HS-5 (cell line): ENCODE measurements at places on chromosomes 5 and 9.
A peak's percentile ranks its signal among the peaks of the same experiment; 100 is the strongest.

DNA sequence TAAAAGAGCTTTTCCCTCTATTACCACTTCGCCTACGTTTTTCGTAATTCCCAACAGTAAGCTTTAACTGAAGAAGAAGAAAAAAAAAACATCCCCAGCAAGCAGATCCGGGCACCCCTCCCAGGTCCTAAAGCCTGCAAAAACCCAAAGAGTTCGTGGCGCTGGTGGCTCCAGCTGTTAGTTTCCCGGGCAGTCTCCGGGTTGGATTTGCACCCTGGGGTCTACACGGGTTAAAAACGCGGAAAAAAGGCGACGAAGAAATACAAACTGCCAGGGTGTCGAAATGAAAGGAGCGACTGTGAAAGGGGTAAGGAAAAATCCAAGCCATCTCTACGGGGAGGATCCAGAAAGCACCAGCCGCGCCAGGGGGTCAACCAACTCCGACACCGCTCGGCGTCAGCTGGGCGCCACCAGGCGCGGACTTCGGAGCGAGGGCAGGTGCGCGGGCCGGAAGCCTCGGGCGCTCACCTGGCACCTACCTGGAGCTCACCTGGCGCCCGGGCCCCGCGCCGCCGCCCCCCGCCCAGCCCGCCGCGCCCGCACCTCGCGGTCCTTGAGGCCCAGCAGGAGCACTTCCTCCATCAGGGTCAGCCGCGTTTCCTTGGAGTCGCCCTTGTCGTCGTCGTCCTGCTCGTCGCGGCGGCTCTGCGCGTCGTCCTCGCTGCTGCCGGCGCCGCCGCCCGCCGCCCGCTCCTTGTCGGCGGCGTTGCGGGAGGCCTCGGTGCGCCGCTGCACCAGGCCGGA, 680 bp downstream of the GOLPH3 start:
- DNase-seq, result no peak

- DNase-seq, result no peak
These were observed 95.0 kb upstream of the PRR16 start for GRCh38 chr5:120368923-120369715.

DNA sequence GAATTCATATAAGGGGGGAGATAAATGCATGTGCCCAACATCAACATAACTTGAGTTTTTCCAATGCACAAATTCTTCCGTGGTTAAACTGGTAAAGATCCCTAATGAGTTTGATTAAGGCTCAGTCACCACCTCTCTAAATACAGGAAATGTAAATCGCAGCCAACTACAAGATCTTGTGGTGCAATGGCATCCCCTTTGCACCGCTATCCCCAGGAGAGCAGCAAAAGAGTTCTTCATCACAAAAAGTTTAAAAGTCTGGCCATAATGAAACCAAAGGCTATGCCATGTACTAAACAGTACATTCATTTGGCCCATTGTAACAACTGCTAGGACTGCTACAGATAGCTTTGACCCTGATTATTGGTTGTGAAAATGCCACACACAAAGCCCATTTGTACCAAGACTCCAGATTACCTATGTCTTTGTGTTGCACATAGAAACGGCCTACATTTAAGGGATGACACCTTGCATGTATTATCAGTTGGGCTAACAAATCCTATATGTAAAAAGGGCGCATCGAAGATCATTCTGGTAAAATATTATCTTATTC, 44.5 kb downstream of the ZNF608 start:
- DNase-seq, result no peak

- no peak for DNase-seq
These were observed 33.8 kb downstream of the TGFBI start for GRCh38 chr5:136062366-136063274.

DNA sequence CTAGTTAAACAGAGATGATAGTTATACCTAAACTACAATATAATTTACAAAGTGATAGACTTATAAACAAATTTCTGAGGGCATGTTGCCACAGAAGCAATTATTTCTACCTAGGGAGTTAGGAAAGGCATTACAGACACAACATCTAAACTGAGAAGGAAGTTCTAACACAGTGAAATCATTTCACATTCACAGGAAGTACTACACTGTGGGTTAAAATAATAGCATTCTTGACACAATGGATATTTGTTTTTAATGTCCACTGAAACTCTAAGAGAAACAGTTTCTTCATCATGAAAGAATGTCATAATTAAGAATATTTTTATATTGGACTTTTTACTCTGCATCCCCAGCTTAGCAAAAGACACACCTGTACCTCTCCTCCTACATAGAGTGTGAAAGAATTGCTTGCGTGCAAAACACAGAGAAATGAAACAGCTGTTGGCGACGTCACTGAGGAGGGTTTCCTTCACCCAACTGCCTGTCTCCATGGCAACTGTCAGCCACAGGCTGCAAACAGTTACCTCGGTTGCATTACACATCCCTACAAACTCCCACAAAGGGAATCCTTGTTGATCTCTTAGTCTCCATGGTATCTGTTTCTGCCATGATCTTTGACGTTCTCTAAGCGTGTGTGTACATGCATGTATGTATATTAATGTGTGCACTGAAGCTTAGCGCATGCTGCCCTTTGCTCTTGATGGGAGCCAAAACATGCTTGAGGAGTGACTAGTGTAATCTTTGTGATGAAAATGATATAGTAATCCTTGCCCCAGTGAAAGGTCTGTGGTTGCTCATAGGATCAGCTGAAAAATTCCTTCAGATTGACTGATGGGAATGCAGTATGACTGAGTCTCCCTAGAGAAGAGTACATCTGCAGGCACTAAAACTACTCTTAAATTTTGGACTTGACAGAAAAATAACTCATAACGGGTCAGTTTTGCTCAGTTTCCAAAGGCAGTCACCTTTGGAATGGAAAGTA, 168.5 kb downstream of the ACTL7B start:
- DNase-seq, result peak; percentile 48

- no peak for DNase-seq
These were observed 154.1 kb downstream of the OSTF1 start for GRCh38 chr9:75242426-75242825.

DNA sequence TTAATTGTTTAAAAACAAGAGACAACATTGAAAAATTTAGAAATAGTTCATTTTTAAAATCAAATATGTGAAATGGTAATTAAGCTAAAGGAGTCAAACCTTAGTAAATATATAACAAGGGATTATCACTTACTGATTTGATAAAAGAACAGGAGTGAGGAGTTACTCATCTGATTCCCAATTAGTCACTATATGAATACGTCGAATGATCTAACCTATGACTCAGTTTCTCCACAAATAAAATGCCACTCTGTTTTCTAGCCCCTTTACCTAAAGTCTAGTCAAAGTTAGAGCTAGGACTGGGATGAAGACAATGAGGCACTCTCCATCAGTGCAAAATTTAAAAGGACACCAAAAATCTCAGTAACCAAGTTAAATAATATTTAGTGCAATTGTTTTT, 70.4 kb upstream of the RASEF start:
- DNase-seq, result no peak

- no peak for DNase-seq
These were observed 389.5 kb downstream of the KIF4B start for GRCh38 chr5:155402927-155403640.

DNA sequence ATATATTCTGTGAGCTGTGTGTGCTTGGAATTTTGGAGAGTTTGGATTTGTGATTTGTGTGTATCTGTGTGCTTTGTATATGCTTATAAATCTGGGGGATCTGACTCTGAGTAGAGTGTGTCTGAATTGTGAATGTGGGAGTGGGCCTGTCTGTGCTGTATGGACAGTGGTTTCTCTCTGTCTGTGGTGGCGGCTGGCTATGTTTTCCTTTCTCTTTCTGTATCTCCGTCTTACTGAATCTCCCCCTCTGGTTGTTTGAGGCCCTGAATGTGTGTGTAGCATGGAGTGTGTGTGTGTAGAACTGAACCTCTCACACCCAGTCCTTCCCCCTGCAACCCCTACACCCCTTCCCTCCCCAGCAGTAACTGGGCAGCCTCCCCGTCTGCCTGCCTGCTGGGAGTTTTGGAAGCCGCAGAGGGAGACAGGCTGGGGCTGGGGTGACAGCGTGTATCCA, 4.7 kb downstream of the CXXC5 start:
- no peak for DNase-seq

DNA sequence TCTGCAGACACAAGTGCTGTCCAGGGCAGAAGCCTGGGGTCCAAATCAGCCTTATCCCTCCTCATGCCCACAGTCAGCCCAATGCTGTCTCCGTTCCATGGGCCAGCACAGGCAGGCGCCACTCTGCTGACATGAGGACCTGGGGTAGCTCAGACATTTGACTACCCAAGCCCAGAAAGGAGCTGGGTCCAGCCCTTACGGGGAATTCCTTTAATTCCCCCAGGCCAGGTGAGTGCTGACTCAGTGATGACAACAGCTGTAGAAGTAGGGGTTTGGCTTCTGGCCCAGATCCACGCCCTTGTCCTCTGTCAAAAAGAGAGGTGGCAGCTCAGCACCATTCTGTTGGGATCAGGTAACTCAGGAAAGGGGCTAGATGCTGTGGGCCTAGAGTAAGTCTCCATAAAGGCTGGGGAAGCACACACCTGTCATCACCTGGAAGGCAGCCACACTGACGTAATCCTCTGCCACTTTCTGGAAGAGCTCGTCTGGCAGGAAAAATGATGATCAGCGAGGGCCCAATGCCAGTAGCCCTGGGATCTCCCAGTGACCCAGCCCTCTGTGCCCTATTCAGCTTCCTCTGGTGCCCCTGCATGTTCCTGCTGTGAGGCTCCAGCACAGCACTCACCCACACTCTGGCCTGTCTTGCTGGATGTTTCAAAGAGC, 1.9 kb downstream of the RAB24 start:
- DNase-seq, result no peak

DNA sequence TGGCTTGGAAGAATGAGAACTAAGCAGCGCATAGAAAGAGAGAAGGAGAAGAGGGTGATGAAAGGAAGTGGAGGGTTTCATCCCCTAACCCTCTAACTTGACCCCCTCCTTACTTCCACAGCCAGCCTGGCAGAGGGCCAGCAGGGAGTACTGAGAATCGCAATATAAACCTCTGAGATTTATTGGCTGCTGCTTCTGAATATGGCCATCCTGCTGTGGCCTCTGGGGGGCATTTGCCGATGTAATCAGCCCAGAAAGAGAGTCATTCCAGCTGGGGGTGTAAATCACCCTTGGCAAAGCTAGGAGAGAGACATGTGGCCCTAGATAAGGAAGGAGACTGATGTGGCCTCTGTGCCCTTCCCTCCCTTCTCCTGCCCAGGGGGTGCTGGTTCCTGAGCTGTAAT, 960 bp upstream of the GFRA3 start:
- no peak for DNase-seq

GRCh38 chr9:105441616-105442160, 6.1 kb upstream of the FSD1L start:
- no peak for DNase-seq

DNA sequence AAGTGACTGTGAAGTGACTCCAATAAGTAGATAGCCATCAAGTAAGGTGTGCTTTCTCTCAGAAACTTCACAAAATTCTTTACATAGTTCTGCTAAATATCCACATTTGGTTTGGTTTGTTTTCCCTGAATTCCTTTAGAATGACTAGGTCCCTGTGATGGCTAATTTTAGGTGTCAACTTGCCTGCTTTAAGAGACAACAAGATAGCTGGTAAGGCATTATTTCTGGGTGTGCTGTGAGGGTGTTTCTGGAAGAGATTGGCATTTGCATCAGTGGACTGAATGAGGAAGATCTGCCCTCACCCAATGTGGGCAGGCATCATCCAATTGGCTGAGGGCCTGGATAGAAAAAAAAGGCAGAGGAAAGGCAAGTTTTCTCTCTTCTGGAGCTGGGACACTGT, 8.3 kb upstream of the PTBP3 start:
- DNase-seq, result peak; percentile 66

GRCh38 chr5:97449172-97449571, 266.1 kb upstream of the RIOK2 start:
- no peak for DNase-seq

GRCh38 chr5:171312129-171312974, 3.3 kb downstream of the TLX3 start:
- DNase-seq, result no peak

DNA sequence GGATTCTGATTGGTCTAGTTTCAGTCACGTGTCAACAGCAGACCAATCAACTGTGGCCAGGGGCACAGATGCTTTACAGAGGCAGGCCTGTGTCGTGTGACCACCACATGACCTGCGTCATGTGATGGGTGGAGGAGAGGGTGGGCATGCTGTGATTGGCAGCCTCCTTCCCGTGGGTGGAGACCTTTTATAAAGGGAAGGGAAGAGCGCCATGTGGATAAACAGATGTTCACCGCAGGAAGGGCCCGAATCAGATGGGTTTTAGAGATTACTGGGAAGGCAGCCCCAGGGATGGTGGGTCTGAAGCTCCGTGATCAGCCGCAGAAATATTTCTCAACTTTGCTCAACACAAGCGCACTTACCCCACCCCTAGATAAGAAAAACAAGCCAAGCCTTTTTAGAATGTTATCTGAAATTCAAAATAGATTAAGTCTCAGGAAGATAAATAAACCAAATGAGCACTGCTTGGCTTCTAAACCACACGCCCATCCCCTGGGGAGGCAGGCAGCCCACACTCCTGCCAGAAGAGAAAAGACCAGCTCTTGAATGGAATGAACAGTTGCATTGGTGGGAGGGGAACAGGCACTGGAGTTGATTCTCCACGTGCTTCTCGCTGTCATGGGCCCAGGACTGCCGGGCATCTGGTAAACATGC, 43.6 kb downstream of the ROPN1L start:
- no peak for DNase-seq

GRCh38 chr5:33231214-33231710, 209.5 kb upstream of the TARS1 start:
- DNase-seq, result no peak

DNA sequence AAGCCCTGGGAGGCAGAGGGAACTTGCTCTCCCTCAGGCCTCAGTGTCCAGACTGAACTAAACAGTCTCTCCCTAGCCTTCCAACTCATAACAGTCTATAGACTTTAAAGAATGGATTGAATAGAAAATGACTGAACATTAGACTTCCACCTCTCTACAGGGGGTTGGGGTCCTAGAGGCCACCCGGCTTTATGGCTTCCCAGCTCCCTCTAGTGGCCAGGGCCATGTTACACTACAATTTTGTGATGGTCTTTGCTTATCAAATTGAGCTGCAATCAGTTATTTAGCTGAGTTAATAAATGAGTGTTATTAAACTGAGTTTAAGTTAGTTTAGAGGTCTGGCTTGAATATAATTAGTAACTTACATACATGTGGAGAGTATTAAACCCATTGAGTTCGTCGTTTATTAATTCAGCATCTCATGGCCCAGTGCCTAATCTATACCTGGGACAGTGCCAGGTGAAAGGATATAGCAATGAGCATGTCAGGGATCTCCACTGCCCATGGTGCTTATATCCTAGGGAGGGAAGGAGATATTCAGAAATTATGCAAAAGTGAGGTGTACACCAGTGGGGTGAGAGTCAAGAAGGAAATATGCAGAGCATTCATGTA, 105.2 kb downstream of the SH3TC2 start:
- no peak for DNase-seq

GRCh38 chr9:71768388-71769174, at the start of gene CEMIP2:
Gene CEMIP2, minus strand, starts transcription at chr9:71768513. Its CDS starts 18,140 bp downstream, at chr9:71750373.
- peak; percentile 62 for DNase-seq

- DNase-seq, result no peak
These were observed 111.5 kb downstream of the WDR41 start for GRCh38 chr5:77380636-77381035.

- no peak for DNase-seq
These were observed 1694.6 kb upstream of the CDH6 start for GRCh38 chr5:29498860-29499259.
